ENCODE measurements at places on chromosomes 1 and 21.

GRCh38 chr1:205923651-205924459 is 19.4 kb downstream of the SLC26A9 start:
- no peak for DNase-seq

- peak; percentile 79 for DNase-seq
Measured at GRCh38 chr1:202964791-202965410, 2.2 kb downstream of the CYB5R1 start.

GRCh38 chr1:33299461-33300155 is 21.3 kb downstream of the A3GALT2 start:
- DNase-seq, result no peak

DNA sequence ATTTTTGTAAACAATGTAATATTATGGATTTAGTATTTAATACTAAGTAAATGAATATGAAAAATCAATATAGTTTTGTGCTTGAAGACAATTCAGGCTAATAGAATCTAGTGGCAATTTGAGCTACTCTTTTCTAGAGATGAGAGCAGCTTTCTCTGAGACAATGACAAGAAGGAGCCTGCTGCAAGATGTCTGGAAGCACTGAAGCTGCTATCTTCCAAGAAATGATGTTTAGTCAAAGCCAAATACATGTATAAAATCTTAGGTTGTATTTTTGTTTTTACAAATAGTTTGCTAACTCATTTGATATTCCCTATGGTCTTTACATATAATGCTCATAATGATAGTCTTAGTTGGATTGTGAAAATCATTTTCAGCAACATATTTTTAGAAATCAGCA is 103.9 kb upstream of the COL24A1 start:
- DNase-seq, result no peak

GRCh38 chr1:18634276-18634675 is 3.6 kb downstream of the PAX7 start:
- DNase-seq, result no peak

- no peak for DNase-seq
Measured at GRCh38 chr1:59685666-59686065, 129.1 kb upstream of the HOOK1 start.

DNA sequence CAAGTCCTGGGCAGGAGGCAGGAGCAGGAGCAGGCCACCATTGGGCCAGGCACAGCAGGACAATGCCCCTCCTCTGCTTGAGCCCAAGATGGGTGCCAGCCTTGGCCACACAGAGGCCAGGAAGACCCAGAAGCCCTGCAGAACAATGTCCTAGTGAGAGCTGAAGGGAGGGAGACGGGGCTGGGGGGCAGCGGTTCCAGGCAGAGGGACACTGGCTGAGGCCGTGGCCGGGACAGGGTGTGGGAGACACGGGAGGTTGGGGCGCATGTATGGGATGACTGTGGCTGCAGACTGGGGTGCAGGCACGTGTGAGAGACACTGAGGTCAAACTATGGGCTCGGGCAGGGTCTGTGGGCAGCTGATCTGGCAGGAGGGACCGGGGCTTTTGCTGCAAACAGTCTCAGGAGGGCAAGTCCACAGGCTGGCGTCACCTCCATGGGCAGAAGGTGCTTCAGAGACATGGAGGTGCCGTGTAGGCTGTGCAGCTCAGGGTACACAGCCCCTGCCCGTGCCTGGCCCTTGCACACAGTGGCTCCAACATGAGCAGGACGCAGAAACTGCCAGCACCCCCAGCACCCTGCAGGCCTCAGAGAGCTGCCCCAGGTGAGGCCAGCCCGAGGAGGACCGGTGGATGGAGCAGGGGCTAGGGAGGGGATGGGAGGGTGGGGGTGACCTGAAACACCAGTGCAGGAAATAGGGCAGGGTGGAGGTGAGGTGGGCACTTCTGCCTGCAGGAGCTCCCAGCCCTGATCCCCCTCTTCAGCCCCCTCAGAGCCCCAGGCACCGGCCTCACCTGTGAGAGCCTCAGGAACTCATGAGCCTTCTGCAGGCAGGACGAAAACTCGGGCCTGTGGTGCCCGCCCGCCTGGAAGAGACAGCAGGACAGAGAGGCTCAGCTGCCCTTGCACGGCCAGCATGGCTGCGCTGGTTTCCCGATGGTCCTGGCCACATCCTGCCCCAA is 19.5 kb downstream of the LSS start:
- no peak for DNase-seq

GRCh38 chr1:41765152-41765551 is 153.6 kb downstream of the HIVEP3 start:
- no peak for DNase-seq

DNA sequence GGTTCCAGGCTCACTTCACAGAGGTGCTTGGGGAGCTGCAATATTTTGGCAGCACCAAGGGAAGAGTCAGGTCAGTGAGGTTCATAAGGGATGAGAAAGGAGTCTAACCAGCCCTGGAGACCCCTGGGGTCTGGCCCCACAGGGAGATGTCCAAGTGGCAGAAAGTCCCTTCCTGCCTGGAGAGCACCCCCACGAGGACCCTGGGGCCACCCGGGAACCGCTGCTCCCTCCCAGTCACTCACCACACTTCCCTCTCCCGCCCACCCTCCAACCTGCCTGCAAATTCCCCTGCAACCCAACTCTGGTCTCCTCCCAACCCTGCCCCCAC is 6.5 kb upstream of the ITGB2 start:
- no peak for DNase-seq

- DNase-seq, result no peak
Measured at GRCh38 chr1:228455715-228456114, 31.5 kb upstream of the RNF187 start.

All from mucosa of gallbladder (tissue), 1 donor.